ENCODE measurements at places on chromosomes 7 and 10. TPM values are rescaled to one million over a fixed set of nuclear protein-coding genes. Genes with fewer than 3 reads are reported as not detected.

DNA sequence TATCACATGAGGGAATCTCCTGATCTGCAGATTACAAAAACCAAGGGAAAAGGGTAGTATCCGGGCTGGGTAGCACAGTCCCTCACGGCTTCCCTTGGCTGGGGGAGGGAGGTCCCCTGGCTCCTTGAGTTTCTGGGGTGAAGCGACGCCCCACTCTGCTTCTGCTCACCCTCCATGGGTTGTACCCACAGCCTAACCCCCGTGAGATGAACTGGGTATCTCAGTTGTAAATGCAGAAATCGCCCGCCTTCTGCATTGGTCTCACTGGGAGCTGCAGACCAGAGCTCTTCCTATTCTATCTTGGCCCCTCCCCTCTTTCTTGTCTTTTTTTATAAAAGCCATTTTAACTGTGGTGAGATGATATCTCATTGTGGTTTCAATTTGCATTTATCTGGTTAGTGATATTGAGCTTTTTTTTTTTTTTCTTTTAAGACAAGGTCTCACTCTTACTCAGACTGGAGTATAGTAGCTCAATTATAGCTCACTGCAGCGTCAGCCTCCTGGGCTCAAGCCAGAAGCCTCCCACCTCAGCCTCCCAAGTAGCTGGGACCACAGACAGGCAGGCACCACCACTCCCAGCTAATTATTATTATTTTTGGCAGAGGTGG, 87.8 kb downstream of the ABCC2 start:
- DNase-seq = peak; percentile 64

DNA sequence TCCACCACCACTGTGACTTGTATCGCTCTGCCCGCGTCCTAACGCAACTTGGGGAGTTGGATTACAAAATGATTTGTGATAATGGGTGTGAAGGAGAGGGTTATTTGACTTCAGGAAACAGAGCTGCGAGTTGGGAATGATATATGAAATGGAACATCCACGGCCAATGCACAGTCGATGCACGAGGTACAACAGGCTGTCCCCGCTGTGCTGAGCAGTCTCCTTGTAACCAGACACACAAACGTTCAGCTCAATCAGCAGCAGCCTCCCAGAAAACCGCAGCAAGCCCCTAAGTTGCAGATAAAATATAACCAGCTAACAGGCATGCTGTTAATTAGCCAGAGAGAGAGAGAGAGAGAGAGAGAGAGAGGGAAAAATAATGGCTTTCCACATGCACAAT, 332.7 kb upstream of the MGMT start:
- no peak for DNase-seq

DNA sequence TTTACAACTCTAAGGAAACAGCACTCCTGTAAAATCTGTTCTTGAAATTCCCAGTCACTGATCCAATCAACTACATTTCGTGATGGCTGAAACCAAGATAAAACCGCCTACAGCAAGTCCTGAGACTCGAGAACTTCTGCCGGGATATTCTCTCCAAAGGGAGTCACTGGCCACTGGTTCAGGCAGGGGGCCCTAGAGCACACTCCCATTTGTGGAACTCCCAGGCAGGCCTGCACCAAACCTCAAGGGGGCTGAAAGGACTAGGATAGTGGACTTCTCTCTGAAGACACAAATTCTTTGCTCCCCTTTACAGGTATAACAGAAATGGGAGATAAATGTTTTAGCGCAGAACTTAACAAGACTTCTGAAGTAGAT, 16.3 kb downstream of the CYTH3 start:
- DNase-seq = no peak

DNA sequence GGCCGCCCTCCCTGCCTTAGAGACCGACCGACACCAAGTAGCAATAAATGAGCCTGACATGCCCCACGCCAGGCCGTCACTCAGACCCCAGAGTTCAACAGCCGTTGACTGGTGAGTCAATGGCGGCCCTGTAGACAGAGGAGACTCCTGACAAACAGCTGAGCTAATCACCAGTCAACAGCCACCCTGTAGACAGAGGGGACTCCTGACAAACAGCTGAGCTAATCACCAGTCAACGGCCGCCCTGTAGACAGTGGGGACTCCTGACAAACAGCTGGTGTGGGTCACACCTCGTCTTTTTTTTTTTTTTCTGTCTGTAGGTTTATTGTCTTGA, 16.9 kb upstream of the KNDC1 start:
- no peak for DNase-seq

- DNase-seq = no peak
Observed at GRCh38 chr7:36469236-36469635, 79.6 kb downstream of the ANLN start.

DNA sequence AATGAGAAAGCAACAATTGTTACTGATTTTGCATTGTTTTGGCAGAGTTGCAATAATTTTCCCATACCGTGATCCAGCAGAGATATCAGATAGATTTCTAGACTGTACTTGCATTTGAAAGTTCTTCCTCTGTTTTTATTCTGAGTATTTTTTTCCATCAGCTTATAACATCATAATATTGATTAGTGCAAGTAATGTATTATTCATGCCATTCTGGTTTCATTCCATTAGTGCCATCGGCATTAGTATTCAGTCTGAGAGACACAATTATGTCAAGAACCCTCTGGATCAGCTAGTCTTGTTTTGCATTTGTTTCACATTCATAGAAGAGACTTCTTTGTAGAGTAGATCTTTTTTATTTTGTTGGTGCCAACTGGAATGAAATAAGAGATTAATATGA, 304.0 kb downstream of the BBS9 start:
- DNase-seq = no peak

- peak; percentile 16 for DNase-seq
Observed at GRCh38 chr7:3897430-3898372, 596.6 kb downstream of the SDK1 start.

DNA sequence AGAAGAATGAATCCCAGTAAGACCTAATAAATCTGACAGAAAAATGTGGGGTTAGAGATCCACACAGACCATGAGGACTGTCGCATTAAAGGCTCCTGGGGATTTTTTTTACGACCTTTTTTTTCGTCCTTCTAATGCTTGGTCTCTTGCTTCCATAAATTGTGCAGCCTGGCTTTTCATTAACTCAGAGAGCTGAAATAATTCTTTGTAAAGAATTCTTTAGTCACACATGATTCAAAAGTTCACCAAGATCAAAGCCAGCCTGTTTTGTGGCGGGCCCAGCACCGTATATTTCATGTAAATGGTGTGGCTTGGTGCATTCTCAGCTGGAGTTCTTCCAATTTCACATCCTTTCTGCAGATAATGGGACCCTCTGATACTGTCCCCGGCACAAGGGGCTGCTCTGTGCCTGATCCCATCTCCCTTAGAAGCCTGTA, 206.6 kb upstream of the BMPER start:
- no peak for DNase-seq

GRCh38 chr10:27717861-27718260, 27.8 kb downstream of the MKX start:
- DNase-seq = no peak

GRCh38 chr10:47240173-47240572, 59.8 kb upstream of the GDF10 start:
- no peak for DNase-seq

DNA sequence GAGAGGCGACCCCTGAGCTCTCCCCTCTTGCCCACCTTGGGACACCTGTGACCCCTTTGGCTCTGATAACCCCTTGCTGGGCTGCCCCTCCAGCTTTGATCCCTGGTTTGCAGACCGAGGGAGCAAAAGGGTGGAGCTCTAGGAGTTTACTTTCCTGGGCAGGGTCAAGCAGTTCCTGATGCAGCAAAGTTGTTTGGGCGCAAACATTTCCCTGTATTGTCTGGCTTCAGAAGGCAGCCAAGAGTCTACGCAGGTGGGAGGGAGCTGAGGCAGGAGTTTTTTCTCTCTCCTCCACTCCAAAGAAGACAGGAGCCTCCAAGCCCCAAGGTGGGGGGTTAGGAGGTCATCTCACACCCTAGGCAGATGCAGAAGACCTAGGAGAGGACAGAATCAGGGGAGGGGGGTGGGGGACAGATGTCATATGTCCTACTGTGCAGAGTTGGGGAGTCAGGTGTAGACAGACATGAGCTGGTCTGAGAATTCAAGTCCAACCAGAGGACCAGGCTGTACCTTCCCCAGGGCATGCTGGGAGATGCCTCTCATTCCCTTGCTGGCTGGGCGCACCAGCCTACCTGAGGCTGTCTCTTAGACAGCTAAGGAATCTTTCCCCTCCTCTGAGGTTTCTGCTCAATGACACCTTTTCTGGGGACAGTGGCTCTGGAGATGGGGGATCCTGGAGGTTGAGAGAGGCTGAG, 20.5 kb downstream of the TMEM270 start:
- DNase-seq = no peak

GRCh38 chr10:99429517-99430095, 818 bp downstream of the GOT1 start:
- DNase-seq = no peak

GRCh38 chr10:114408112-114408967, 4.0 kb upstream of the AFAP1L2 start:
- no peak for DNase-seq

- no peak for DNase-seq
Observed at GRCh38 chr10:101826852-101827434, 8.7 kb upstream of the OGA start.

- no peak for DNase-seq
Observed at GRCh38 chr10:101217450-101218281, 11.6 kb downstream of the LBX1 start.

DNA sequence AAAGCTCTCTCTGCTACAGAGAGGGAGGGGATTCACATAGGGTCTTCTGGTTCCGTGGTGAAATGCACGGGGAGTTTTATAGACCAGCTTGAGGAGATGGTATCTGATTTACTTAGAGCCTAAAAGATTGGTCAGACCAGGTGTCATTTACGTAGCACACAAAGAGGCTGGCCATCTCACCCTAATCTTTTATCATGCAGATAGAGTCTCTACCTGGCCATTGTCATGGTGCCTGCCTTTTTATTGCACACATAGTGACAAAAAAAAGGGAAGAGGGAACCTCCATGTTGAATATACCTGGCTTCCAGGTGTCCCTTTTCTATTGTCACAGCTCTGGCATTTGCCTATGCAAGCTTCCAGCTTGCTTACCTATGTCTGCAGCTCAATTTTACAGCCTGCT, 1456.1 kb downstream of the GATA3 start:
- DNase-seq = no peak

DNA sequence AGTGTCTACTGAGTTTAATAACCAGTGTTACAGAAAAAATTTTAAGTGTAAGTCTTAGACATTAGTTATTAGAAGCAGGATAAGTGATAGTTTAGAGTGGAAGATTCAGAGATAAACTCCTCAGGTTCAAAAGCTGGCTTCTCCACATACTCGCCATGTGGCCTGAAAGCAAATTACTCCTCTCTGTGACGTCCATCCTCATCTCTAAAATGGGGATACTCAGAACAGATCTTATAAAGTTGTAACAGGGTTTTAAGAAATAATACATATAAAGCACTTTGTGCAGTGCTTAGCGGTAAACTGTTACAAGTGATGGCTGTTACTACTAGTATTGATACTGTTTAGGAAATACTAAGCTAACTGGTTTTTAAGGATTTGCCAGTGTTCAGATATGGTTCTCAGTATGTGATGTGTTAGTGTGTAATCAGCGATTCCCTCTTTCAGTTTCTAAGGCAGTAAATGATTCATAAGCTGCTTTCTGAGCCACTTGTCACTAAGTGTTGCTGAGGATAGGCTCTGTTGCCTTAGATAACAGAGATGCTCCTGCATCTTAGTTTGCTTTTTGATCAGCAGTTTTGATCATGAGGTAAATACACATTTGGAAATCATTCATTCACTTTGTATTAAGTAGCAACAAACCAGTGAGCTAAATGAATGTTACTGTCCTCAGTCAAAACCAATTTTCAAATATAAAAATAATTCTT, 58.7 kb downstream of the CYP51A1 start:
- no peak for DNase-seq

- DNase-seq = no peak
Observed at GRCh38 chr10:113681533-113682470, 2.1 kb downstream of the CASP7 start.

DNA sequence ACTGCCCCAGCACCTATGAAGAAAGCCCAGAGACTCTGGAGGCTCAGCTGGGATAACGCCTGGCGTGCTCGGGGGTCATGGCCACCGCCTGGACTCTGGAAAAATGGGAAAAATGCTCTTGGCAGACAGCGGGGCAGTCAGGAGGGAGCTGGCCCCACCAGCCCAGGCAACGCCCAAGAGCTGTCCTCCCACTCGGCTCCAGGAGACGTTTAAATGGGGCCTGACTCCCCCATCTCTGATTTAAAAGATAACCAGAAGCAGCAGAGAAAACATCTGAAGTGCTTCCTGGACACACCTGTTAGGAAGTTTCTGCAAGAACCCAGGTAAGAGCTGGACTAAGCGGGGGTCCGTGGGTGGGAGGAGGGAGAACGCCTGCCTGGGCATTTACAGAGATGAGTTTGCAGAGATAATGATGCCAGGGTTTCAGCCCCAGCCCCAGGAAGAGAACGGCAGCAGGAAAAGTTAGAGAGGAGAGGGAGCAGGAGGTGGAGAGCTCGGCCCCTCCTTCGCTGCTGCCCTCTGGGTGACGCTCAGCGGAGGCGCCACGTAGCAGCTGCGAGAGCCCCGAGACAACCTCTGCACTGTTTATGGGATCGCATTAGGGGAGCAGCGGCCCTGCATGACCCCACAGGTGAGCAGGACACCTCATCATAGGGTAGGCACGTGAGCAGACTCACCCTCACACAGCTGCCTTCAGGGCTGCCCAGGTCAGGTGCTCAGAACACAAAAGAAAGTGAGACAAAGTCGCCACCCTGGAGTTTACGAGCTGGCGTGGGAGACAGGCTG, 83.5 kb upstream of the INSIG1 start:
- DNase-seq = no peak

DNA sequence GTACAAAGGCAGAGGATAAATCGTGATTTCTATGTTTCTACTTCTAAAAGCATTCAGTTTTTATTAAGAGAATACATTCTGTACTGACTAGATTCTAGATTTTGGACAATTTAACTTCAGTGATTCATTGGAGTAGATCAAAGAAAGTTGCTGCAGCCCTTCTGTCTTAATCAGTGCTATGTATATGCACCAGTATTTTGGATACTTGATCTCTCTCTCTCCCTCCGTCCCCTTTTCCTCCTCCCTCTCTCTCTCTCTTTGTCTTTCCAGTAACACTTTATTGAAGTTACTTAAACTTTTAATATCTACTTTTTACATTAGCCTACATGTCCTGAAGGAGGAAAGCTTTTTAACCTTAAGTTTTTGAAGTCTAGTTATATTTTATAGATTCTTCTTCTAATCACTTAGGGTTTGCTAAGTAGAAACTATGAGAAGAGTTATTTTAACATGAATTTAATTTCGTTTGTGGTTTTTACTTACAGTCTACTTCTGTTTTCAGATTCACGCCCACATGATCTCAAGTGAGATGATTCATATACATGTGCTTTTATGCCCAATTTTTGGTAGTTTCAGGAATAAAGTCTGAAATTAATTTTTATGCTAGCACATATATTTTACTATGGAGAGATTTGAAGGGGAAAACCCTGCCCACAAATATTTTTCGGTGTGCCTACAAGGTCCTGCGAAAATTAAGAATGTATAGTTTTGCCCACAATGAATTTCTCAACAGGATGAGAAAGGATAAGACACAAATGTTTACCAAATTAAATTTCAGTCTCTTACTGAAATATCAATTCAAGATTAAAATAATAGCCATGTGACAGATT, 9.1 kb downstream of the MDFIC start:
- no peak for DNase-seq

The TBXAS1 gene
- polyA plus RNA-seq = 2.9 TPM

The LRMDA gene
- not detected for polyA plus RNA-seq

The DGKB gene
- not detected for polyA plus RNA-seq

The CNPY4 gene
- polyA plus RNA-seq = 24.1 TPM

The ANKRD30A gene
- not detected for polyA plus RNA-seq

The PRPF18 gene
- polyA plus RNA-seq = 47.9 TPM

The NPSR1 gene
- not detected for polyA plus RNA-seq
